NAMALWA (cell line): ENCODE measurements at places on chromosomes 7 and 10.

DNA sequence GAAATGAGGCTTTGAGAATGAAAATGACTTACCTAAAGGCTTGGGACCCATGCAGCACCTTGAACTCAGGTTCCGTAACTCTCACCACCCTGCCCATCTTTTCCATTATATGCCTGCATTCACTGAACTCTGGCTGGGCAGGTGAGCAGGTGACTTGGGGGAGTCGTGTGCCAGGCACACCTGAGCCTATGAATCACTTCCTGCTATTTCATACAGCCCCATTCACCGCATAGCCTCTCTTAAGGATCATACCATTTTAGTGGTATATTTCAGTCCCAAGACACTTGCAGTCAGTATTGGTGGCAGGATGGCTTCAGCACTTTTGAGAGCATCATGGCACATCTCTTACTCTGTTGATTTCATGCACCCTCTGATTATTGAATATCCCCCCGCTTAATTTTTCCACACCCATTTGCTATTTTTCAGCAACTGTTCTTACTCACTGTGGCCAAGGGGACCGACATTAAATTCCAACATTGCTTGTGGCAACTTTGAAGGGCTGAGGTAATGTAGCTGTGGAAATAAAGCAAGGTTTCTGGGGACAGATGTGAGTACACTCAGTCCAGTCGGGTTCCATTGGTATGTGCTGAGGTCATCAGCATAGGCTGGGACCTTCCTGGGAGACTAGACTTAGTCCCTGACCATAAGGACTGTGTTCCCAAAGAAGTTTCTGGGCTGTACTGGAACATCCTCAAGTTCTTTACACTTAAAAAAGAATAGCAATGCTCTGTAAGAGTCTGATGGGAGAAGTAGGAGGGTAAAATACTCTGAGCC lies 39.8 kb upstream of the ZNF438 start:
- DNase-seq = no peak

GRCh38 chr7:5689716-5690115 lies 91.7 kb downstream of the RNF216 start:
- no peak for DNase-seq

- DNase-seq = no peak
Observed at GRCh38 chr10:91901784-91902677, 7.3 kb downstream of the FGFBP3 start.

DNA sequence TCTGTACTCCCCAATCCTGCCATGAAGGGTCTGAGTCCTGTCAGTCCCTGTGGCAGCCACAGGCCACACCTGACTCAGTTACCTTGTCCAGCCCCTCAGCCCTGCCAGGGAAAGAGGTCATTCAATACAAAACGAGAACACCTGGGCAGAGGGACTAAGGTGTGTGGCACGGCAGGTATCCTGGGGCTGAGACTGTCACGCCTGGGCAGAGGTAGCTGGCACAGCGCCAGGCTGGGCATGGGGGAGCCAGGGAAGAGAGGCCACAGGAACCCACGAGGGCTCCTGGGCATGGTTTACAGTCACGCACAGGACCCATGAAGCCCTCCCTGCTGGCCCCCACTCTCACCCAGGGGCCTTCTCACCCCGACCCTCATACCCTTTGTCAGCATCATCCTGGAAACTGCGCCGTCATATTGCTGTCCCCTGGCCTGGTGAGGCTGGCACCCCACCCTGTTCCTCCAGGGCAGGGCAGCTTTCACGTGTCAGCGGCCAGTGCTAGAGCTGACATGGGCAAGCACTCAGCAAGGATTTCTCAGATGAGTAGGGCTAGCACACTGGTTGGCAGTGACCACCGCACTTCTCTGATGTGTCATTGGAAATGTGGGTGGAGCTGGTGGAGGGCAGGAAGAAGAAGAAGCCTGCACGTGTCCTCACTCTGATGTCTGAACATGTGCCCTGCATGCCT lies 42.7 kb downstream of the LRRC18 start:
- no peak for DNase-seq

GRCh38 chr10:7260412-7260900 lies 150.4 kb downstream of the SFMBT2 start:
- peak; percentile 87 for DNase-seq

- DNase-seq = peak; percentile 20
Observed at GRCh38 chr7:3922175-3922635, 621.2 kb downstream of the SDK1 start.

DNA sequence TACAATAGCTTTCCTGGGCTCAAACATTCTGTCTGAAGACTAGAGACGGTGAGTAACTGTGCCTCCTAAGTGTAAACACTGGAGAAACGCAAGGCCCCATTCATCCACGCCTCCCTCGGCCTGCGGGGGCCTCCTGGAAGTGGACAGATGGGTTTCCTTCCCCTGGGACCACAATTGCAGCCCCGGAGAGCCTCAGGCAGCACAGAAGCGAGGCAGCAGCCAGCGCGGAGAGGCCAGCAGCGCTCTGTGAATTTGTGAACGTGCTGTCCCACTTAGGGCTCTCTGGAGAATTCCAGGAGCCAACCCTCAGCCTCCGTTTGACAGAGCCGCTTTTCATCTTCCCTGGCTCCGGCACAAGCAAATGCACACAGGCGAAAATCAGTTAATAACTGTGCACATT lies 23.2 kb upstream of the CALN1 start:
- no peak for DNase-seq

GRCh38 chr7:141697211-141697871 lies 4.6 kb downstream of the DENND11 start:
- DNase-seq = no peak

DNA sequence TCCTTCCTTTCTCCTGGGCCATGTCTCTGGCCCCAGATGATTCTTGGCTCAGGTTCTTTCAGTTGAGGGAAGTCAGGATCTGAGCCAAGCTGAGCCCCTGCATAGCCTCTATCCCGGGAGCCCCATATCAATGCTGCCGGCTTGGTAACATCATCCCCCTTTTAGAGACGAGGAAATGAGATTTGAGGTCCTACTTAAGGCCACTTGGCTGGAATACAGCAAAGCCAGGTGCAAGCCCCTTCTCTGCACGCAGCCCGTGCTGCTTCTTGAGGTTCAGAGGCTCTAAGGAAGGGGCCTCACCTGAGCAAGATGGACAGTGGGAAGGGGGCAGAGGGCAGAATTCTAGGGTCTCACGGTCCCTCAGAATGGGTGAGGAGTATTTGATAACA lies 2.4 kb upstream of the IRF5 start:
- DNase-seq = no peak

- no peak for DNase-seq
Observed at GRCh38 chr10:12396567-12396966, 47.2 kb downstream of the CAMK1D start.

- DNase-seq = no peak
Observed at GRCh38 chr7:11336432-11336831, 362.8 kb downstream of the PHF14 start.

GRCh38 chr7:80588591-80588990 lies 49.9 kb upstream of the CD36 start:
- DNase-seq = no peak

DNA sequence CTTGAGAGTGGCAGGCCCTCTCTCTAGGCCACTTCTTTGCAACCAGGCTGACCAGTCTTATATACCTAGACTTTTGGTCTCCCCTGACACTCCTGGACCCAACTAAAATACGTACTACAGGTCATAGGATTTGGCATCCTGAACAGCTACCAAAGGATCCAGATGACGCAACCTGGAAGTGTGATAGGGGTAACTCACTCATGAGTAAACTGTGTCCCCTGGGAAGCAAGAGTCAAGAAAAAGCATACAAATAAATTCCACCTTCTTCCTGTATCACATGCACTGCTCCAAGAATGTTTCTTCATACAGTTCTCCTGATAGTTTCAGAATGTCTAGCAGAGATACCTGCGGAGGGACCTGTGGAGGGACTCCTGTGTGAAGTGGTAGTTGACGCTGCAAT lies 172.3 kb downstream of the MDFIC start:
- DNase-seq = no peak
